ENCODE measurements at places on chromosomes 5 and 9.

GRCh38 chr9:113603773-113604172 is 140.2 kb downstream of the RGS3 start:
- no peak for ATAC-seq

- no peak for ATAC-seq
Observed at GRCh38 chr5:161286066-161286655, 260.4 kb downstream of the GABRB2 start.

DNA sequence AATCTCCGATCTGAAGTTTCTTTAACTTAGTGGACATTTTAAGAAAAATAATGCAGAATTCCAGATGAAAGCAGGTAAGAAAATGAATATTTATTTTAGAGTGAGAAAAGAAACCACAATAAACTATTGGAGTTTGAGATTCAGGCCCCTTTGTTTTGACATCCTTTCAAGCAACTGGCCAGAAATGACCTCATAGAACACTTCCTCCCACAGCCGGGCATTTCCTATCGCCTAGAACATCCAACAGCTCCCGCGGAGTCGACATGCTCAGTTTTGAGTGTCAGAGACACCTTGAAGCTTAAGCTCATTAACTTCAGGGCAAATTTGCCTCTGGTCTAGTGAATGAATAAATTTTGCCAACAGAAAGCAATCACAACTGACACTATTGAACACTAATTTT is 369.2 kb downstream of the TLE4 start:
- ATAC-seq = no peak

- peak; percentile 93 for ATAC-seq
Observed at GRCh38 chr5:178130576-178131445, at the start of gene RMND5B. Gene RMND5B, plus strand, starts transcription at chr5:178131014. Its CDS starts 7,106 bp downstream, at chr5:178138120.

DNA sequence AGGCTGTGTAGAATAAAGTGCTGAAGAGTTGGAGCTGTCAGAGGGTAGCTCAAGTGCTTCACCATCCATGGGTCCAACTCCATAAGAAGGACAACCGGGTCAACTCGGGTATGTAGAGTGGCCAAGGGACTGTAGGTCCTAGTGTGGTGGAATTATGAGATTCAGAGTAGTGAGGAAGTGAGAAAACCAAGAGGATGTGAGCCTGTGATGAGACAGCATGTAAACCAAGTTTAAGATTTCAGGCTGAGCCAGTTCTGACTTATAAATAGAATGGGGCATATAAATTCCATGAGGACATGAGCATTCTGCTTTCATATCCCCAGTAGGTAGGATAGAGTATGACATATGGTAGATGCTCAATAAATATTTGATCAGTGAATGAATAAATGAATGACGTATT is 96.3 kb downstream of the CFAP95 start:
- no peak for ATAC-seq

DNA sequence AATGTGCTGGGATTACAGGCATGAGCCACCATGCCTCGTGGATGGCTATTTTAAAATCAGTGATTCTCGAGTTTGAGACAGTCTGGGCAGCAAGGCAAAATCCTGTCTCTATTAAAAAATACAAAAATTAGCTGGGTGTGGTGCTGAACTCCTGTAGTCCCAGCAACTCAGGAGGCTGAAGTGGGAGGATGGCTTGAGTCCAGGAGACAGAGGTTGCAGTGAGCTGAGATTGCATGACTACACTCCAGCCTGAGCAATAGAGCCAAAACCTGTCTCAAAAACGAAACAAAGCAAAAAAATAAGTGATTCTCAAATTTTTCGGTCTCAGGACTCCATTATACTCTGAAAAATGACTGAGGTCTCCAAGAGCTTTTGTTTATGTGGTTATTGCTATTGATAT is 47.9 kb upstream of the HSPA9 start:
- no peak for ATAC-seq

- no peak for ATAC-seq
Observed at GRCh38 chr5:76351176-76351575, 51.9 kb upstream of the IQGAP2 start.

DNA sequence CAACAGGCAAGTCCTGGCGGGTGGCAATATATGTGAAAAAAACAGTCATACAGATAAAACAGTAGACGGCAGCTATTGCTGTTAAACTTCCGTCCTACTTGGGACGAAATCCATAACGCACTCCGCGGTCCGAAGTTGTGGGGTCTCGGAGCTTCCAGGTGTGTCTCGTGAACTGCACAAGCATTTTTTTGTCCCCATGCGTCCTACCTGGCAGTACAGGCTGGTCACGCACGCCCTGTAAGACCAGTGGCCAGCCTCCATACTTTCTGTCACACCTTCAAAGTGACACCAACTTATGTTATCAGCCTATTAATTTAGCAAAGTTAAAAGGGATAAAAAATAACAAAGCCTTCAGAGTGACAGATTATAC is 51.3 kb downstream of the TGFBI start:
- no peak for ATAC-seq

DNA sequence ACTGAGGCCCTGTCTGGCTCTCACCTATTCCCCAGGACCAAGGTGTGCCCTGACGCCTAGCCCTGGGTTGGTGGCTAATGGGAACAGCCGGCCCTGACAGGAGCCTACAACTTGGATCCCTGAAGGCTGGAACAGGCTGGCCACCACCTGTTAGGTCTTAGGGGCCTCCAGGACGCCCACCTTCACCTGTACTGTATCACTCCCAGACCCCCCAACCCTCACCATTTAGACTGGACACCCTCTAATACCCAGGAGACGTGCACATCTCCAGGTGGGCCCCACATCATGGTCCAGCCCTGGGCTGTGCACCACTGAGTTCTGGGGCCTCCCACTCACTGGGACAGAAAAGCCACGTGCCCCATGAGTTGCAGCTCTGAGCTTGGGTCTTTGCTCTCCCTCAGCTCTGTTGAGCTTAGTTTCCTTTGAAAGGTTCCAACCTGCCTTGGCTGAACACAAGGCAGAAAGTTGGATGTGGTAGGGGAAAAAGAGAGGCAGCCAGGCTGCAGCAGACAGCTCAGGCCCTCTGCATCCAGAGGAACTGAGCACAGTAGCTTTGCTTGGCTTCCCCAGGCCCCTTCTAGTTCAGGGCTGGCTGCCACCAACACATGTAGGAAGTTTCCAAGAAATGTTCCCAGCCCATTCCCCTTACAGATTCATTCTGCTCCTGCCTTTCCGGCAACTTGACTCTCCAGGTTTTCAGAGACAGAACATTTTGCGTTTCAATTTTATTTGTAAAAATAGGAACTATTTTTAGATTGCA is 116.8 kb upstream of the TBC1D2 start:
- ATAC-seq = no peak

DNA sequence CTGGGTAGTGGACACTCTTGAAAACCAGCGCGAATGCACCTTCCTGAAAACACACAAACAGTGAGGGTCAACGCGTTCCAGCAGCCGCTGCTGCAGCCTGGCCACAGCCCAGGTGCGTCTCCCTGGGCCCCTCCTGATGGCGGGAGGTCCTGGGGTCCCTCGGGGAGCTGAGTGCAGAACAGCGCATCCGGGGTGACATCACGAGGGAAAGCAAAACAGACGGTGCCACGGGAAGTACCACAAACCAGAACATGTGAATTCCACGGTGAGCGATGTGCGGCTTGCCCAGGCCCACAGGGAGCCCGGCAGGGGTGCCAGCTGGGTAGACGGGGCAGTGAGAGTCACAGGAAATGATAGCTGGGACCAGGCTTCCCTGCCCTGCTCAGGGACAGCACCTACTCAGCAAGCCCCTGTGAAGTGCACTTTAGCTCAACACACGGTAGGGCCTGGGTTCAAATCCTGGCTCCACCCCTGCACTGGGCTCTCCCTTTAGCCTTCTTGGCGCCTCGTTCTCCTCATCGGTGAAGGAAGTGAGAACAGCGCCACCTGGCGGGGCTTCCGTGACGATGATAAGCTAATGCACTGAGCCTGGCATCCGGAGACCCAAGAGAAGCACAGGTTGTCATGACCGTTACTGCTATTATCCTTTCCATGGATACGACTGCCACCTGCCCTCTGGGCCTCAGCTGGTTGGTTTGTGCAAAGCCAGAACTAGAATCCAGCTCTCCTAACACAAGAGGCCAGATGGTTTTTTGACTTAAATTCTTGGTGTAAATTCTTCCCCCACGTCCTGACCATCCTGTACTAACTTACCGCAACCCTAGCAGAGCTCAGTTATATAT is 24.6 kb downstream of the GFPT2 start:
- peak; percentile 93 for ATAC-seq

- ATAC-seq = no peak
Observed at GRCh38 chr5:35780236-35780635, 76.5 kb upstream of the IL7R start.

All from SK-N-SH treated with all-trans-retinoic acid at 6 μM for 48 hours (cell line).